Glomerular endothelial cell (primary cell): ENCODE measurements at places on chromosomes 12 and 14.

DNA sequence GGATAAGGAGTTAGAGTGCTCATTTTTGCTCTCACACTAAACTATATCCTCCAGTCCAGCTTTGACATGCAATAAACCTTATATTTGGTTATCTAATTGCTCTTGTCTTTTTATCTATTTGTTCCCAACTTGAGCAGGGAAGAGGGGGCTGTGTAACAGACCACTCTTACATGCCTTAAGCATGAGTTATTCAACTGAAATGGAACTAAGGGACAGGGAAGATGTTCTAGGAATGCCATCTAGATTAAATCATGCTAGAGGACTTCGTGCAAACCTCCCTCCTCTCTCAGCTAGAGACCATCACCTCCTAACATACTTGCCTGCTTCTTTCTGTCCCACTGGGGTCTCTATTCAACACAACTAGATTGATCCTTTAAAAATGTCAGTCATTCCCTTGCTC lies 20.6 kb downstream of the SPX start:
- no peak for DNase-seq

DNA sequence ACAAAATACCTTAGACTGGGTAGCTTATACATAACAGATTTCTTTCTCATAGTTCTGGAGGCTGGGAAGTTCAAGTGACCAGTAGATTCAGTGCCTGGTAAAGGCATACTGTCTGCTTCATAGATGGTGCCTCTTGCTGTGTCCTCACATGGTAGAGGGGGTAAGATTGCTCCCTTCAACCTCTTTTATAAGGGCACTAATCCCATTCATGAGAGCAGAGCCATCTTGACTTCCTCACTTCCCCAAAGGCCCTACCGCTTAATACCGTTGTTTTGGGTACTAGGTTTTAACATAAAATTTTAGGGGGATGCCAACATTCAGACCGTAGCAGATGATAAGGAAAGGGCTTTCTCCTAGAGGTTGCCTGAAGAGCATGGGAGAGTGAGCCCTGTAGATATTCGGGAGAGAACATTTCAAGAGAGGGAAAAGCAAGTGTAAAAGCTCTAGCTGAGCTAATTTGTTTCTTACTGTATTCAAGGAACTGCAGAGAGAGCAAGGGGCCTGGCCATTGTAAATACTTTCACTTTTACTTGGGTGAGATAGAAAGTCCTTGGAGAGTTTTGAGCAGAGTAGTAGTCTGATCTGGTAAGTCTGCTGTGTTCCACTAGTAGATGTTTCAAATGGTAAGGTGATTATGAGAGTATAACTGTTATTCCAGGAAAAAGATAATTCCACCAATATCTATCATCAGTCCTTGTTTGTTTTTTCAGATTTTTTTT lies 27.3 kb downstream of the FRS2 start:
- DNase-seq = no peak

GRCh38 chr14:100323942-100324307 lies 786 bp downstream of the SLC25A47 start:
- DNase-seq = no peak

DNA sequence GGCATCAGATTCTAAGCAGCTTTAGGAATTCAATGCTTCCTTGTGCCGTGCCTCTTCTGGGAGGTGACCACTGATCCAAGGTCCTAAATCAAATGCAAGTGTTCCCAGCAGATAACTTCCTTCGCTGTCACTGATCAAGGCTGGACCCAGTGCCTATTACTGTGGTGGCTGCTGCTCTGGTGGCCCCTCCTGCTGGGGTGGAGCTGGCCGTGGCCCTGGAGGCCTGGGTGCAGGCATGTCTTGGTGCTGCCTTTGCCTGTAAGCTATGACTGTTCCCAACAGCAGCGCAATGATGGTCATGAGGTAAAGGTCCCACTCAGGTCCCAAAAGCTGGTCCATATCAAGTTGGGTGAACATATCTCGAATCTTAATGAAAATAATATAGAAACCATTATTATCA lies 56.8 kb downstream of the SEL1L start:
- no peak for DNase-seq

DNA sequence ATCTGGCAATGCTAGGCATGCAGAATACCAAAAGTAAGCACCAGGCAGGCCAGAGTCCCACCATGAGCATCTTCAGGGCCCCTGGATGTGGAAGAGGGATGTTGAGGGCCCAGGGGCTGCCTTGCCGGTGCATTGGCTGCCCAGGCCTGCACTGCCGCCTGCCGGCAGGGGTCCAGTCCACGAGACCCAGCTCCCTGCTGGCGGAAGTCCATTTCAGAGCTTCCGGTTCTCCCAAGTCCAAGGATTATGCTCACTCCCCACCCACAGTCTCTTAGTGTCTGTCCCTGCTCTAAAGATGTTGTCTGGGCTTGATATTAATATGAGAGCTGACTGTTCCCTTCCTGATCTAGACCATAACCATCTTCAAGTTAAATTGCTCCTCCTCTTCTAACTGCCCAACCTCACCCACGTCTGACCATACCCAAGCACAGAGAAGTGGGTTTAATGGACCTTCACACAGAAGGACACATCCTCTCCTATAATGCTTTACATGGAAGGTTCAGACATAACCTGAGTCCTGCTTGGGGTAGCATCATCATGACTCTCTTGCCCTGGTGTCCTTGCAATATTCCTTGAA lies 117.4 kb downstream of the DAD1 start:
- DNase-seq = no peak

GRCh38 chr12:129404556-129404955 lies 499.3 kb downstream of the TMEM132D start:
- DNase-seq = no peak

DNA sequence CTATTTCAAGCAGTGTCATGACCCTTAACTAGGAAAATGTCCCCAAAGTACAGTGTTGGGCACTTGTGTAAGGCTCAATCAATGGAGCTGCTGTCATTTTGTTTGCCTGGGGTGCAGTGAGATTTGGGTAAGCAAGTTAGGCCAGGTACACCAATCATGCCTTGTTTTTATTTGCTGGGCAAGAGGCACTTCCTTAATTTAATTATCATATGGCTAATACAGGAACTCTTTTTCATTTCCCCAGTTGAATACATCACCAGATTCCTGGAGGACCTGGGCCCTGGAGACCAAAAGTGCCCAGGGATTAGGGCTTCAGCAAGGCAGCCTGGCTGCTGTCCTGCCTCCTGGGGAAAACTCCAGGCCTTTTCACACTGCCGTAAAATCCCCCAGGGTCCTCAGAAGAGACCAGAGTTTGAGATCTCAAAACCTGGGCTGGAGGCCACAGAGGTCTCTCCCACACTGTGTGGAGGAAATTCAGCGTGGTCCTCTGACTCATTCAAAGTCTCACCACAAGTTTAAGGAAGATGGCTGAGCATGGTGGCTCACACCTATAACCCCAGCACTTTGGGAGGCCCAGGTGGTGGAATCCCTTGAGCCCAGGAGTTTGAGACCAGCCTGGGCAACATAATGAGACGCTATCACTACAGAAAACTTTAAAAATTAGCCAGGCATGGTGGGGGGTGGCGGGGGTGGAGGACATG lies 28.4 kb upstream of the FOXN3 start:
- DNase-seq = no peak

DNA sequence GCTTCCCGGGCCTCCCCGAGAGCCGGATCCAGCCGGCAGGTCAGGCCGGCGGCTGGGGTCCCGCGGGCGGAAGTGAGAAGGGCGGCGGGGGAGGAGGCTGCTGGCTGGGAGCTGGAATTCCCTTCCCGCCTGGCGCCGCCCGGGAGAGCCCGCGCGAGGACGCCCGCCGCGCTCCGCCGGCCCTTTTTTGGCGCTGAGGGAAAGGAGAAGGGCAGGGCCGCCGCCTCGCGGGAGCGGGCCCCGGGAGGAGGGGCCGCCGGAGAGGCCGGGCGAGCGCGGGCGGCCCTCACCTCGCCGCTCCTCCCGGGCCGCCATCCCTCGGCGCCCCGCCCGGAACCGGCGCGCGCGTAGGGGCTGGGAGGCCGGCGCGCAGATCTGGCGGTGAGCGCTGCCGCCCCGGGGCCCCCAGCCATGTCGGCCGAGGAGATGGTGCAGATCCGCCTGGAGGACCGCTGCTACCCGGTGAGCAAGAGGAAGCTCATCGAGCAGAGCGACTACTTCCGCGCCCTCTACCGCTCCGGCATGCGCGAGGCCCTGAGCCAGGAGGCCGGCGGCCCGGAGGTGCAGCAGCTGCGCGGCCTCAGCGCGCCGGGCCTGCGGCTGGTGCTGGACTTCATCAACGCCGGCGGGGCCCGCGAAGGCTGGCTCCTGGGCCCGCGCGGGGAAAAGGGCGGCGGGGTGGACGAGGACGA lies at the start of the genes KLHL42 and MANSC4:
Gene KLHL42 (plus strand): TSS at position 314 of the 692 bp plus-strand sequence. CDS start 98 bp downstream, at position 412.
Gene MANSC4 (minus strand): TSS at position 317 of the 692 bp plus-strand sequence. CDS start 8,960 bp downstream, outside the sequence.
- no peak for DNase-seq

GRCh38 chr14:31255286-31255685 lies 47.7 kb upstream of the HECTD1 start:
- DNase-seq = no peak

- no peak for DNase-seq
Measured at GRCh38 chr14:23182372-23183157, 895 bp downstream of the SLC7A8 start.

GRCh38 chr12:96883571-96883970 lies 23.5 kb upstream of the NEDD1 start:
- DNase-seq = no peak

GRCh38 chr14:50531595-50532501 lies 521 bp downstream of the MAP4K5 start:
- DNase-seq = no peak

- DNase-seq = no peak
Measured at GRCh38 chr12:3928538-3929184, 55.5 kb upstream of the PARP11 start.

DNA sequence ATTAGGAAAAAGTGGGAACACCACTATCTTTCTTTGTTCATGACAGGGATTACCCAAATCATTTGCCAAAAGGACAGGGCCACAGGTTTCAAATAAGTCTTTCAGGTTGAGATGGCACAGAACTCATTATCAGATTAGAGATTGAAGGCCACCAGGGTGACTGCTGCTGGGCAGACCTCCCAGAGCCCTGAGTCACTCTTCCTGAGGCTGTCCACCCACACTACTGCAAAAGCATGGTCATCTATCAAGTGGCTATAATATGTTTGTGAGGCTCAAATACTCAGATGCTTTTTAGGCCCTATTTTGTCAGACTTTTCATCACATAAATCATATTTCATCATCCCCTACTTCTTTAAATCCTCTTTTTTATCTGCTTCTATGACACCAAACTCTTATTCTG lies 155.3 kb upstream of the CCDC196 start:
- no peak for DNase-seq

GRCh38 chr12:52988898-52989297 lies 17.4 kb upstream of the EIF4B start:
- DNase-seq = no peak
